ENCODE measurements at places on chromosomes 3 and 15.
A peak's percentile ranks its signal among the peaks of the same experiment; 100 is the strongest.

GRCh38 chr15:101089579-101090427, 162.0 kb downstream of the CHSY1 start:
- DNase-seq: no peak

DNA sequence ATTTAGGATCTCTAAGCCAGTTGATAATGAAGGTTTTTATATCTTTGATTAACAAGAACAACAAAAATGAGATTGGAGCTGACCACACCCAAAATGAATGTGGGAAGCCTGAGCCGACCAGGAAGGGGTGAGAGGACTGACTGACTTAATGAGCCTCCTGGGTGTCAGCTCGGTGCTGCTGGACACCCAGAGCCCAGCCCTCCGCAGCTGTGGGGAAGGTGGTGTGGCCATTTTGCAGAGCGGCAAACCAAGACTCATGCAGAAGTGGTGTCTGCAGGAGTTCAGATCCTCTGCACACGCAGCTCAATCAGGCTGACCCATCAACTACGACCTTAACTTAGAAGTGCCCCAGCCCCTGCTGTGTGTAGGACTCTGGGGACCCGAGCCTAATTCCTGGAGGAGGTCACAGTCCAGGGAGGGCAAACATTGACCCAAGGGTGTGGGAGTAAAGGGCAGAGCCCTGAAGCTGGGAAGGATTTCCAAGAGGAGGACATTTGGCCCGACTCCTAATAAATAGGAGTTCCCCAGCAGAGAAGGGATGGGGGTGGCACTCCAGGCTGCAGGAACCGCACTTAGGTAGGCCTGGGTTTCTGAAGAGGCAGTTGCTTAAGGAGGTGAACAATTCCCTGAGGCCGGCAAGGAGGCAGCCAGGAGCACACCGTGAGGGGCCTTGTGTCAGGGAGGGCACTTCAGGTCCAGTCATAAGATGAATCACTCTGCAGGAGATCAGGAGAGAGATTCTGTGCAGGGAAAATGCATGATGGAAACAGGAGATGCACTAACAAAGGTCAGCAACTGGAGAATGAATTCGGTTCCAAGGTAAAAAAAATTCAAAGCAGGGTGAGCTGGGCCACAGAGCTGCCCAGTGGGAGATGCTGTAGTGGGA, 197.1 kb upstream of the TPM1 start:
- no peak for DNase-seq

GRCh38 chr3:53114412-53115074, 15.7 kb downstream of the RFT1 start:
- no peak for DNase-seq

GRCh38 chr3:155416500-155417118, 123.1 kb upstream of the STRIT1 start:
- no peak for DNase-seq

- no peak for DNase-seq
Observed at GRCh38 chr15:55630858-55631257, 42.7 kb upstream of the PYGO1 start.

DNA sequence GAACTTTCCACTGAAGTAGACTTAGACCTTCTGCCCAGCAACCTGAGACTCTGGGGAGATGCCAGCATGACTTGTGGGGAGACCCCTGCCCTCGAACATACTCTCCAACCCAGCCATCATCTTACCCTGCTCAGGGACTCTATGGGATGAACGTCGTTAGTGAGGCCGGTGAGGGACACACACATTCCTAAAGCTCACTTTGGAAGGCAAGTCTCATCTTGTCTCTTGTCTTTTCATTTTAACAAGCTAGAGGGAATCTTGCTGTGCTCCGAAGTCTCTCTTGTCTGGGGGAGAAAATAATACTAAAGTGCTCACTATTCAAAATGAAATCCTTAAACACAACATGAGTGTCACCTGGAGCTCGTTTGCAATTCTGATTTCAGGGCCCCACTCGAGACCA, 239.5 kb upstream of the HES1 start:
- no peak for DNase-seq

DNA sequence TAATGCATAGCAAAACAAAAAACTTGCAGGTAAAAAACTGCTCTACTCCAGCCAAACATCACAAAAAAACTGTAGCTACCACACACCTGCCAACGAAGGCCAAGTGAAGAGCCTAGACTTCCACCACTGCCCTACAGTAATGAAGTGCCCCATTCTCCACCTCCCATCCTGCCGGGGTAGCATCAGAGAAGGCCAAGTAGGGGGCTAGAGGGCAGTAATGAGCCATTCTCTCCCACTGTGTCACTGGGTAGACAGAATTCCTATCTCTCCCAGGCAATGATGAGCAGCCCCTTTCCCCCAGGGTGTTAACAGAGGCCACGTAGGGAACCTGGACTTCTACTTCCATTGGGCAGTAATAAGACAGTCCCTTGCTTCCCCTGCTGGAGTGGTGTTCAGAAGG, 9.5 kb downstream of the SEC22C start:
- DNase-seq: no peak

GRCh38 chr3:106728315-106729098, 648.7 kb upstream of the CCDC54 start:
- no peak for DNase-seq

GRCh38 chr3:21715662-21716061, 35.3 kb downstream of the ZNF385D start:
- no peak for DNase-seq

- no peak for DNase-seq
Observed at GRCh38 chr3:45008117-45008516, 18.0 kb upstream of the CLEC3B start.

- DNase-seq: no peak
Observed at GRCh38 chr3:182789371-182789770, 3.9 kb upstream of the ATP11B start.

DNA sequence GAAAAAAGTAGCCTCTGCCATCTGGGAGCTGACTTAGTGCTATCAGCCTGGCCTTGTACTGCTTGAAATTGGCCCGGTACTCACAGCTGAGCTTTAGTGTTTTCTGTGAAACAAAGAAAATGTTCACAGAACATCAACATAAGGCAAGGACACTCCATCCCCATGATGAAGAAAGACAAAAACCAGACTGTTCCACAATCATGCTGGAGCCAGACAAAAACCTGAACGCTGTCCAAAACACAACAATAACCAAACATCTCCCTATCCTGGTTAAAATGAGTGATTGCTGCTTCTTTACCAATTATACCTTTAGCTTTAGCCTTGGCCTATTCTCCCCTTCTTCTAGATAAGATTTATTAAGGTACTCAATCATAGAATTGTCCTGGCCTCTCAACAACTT, 153.9 kb downstream of the CPNE4 start:
- no peak for DNase-seq

GRCh38 chr15:78129077-78129750, 2.0 kb downstream of the CIB2 start:
- peak; percentile 82 for DNase-seq

- no peak for DNase-seq
Observed at GRCh38 chr15:88243895-88244787, 12.4 kb downstream of the NTRK3 start.

DNA sequence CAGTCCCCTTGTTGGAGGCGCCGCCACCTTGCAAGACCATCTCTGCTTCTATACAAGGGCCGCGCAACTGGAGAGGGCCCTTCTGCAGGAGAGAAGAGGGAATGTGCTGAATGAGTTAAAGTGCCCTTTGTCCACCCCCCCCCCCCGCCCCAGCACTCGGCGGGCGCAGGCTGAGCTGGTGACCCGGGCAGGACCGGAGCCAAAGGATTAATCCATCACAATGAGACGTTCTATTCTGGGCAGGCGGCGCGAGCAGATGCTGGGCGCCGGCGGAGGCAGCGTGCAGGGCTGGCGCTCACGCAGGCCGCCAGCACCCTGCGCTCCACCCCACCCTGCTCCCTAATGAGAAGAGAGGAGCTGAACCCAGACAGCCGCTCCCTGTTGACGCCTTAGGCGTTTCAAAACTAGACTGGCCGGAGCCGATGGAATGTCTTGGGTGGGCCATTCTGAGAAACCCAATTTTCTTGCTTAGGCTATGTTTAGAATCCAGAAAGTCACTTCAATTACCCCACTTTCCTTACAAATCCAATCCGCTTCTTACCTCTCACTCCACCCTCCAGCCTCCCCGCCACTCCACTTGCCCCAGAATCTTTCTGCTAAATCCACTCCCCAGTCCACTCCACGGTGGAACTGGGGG, 32.9 kb downstream of the GJD2 start:
- peak; percentile 71 for DNase-seq

Data from NCI-H2171 treated with DMSO at 0.1 percent for 48 hours (cell line).